ENCODE measurements at places on chromosomes 4 and X. TPM values are rescaled to one million over a fixed set of nuclear protein-coding genes. Genes with fewer than 3 reads are reported as not detected.

- DNase-seq = peak; percentile 12
Observed at GRCh38 chrX:148417934-148418333, 82.5 kb upstream of the AFF2 start.

GRCh38 chr4:24742335-24742734, 53.0 kb upstream of the SOD3 start:
- DNase-seq = no peak

DNA sequence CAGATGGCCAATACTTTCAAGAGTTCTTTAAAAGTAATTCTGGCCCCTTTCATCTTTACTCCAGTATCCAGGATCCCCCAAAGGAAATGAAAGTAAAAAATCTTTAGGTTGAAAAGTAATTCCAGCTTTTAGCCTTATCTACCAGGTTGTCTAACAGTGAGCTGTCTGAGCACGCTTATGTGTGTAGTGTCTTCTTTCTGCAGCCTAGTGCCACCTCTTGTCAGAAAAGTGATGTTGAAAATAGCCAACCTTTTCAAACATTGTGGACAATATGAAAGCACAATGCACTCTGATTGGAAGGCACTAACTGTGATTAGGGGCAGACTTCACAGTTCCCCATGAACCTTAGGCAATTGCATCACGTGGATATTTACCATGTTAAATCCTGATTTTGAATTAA, 92.1 kb downstream of the RELL1 start:
- DNase-seq = no peak

DNA sequence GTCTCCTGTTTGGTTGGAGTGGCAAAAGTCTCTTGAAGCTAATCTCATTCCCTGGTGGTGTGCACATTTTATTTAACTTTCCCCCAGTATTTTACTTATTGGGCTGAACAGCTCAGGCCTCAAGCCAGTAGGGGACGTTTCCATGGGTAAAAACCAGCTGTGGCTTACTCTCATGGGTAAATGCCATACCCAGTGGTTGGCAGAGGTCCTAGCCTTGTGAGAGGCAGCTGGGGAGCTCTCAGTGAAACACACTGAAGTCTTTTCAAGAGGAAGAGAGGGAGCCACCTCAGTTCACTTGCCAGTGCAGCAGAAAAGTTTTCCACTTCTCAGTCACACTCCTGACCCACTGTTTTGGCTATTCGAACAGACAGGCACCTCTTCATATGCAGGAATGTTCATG, 1964.2 kb downstream of the ARAP2 start:
- peak; percentile 8 for DNase-seq

GRCh38 chr4:61771056-61771455, 570.9 kb downstream of the ADGRL3 start:
- no peak for DNase-seq

DNA sequence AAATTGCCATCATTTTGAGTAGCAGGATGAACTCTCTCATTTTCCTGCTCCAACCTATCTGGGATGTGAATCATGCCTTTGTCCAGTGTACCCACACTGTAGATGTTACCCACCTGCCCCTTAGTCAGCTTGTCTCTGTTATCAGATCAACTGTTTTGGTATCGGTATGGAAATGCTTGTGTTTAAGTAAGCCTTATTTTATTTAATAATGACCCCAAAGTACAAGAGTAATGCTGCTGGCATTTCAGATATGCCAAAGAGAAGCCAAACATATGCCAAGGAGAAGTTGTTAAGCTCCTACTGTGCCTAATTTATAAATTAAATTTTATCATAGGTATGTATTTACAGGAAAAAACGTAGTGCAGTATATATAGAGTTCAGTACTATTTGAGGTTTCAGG, 18.6 kb upstream of the RAP1GDS1 start:
- peak; percentile 41 for DNase-seq

GRCh38 chr4:99759346-99759984, 57.2 kb upstream of the DAPP1 start:
- no peak for DNase-seq

- DNase-seq = no peak
Observed at GRCh38 chr4:17769406-17770174, 11.8 kb downstream of the FAM184B start.

GRCh38 chr4:121192480-121192879, 28.4 kb upstream of the TNIP3 start:
- peak; percentile 38 for DNase-seq

DNA sequence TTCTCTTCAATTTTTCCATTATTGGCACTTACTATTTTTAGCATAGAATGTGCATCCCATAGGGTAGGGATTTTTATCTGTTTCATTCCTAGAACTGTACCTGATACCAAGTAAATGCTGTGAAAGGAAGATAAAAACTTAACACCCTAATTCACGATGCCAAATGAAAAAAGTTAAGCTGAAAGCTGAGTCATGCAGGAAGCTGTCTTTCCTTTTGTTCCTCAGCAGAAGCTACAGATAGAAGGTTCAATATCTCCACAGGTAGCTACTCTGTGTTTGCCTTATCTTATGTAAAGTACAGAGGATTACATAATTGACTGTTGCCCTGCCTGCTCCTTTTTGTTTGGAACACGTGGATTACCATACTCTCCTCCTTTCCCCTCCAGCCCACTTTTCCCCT, 77.0 kb downstream of the LRP2BP start:
- DNase-seq = peak; percentile 32

- DNase-seq = no peak
Observed at GRCh38 chrX:5726224-5726623, 502.4 kb downstream of the NLGN4X start.

GRCh38 chr4:24425863-24426262, 158.5 kb downstream of the DHX15 start:
- DNase-seq = no peak

GRCh38 chr4:11312389-11312788, 116.3 kb downstream of the HS3ST1 start:
- peak; percentile 21 for DNase-seq

GRCh38 chr4:65083076-65083475, 587.2 kb downstream of the EPHA5 start:
- DNase-seq = no peak

DNA sequence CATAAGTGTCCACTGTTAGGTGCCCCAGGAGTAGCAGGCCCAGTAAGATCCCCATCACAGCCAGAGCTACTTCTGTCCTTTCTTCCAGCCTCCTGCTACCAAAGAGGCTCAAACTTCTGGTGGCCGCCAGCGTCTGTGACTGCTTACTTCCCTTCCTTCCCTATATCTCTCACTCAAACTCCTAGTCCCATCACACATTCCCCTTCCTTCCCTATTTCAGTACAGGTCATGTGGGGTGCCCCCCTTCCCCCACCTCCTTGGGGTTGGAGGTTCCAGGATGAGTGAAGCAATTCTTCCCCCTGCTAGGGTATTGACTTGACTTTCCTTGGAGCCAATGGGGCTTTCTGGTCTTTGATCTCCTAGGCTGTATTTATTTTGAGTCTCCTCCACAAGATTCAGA, at the start of gene VSIG4:
Gene VSIG4, minus strand, starts transcription at position 137 of the 400 bp plus-strand sequence. Its CDS starts 82 bp downstream, at position 55.
- DNase-seq = no peak

DNA sequence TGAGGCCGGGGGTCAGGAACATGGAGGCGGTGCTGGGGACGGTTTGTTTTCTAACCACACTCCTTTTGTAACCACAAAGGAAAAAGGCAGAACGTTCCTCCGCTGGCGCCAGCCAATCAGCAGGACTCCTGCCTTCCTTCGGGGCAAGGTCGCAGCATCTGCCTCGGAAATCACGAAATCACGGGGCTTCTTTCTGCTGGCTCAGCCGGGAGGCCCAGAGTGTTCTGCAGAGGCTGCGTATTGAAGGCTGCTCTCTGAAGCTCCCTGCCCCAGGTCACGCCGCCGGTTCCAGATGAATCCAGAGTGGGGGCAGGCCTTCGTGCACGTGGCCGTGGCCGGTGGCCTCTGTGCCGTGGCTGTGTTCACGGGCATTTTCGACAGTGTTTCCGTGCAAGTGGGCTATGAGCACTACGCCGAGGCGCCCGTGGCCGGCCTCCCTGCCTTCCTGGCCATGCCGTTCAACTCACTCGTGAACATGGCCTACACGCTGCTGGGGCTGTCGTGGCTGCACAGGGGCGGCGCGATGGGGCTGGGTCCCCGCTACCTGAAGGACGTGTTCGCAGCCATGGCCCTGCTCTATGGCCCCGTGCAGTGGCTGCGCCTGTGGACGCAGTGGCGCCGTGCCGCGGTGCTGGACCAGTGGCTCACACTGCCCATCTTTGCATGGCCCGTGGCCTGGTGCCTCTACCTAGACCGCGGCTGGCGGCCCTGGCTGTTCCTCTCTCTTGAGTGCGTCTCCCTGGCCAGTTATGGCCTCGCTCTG, 9.4 kb downstream of the TMEM187 start:
- no peak for DNase-seq

DNA sequence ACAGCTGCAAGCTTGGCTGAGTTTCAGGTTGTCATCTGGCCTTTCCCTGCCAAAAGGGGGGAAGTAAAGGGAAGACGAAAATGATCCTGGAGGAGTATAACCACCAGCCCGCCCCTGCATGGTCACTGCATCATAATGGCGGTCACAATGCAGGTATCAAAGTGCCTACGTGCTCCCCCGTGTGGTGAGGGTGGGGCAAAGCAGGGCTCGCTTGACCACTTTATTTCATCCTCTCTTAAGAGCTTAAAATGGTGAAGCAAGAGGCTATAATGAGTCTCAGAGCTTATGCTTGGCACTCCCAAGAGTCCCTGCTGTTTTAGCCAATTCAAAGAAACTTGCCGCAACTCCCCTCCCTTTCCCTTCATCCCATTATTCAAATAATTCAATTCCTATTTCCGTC, 105.6 kb downstream of the APOOL start:
- peak; percentile 20 for DNase-seq

- DNase-seq = no peak
Observed at GRCh38 chrX:82081027-82081426, 879.1 kb downstream of the SH3BGRL start.

- DNase-seq = peak; percentile 54
Observed at GRCh38 chrX:67543818-67544217, at the start of gene AR. Gene AR (plus strand): TSS chrX:67544021. CDS start chrX:67545147, 1,126 bp downstream.

DNA sequence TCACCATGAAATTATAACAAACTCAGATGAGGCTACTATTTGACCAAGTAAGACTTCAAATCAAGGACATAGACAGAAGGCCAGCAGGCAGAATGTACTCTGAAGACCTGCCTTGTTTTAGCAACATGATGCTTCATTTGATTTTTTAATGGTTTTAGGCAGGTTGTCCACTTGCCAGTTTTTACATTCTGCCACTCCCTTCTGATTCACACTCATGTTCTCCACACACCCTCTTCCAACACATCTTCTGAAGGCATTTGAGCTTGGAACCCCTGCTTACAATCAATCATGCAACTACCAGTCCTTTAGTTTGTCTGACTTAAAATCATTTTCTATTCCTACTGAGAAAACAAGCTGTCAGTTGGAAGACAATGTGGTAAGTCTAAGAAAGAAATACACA, 114.9 kb upstream of the SMIM31 start:
- no peak for DNase-seq

DNA sequence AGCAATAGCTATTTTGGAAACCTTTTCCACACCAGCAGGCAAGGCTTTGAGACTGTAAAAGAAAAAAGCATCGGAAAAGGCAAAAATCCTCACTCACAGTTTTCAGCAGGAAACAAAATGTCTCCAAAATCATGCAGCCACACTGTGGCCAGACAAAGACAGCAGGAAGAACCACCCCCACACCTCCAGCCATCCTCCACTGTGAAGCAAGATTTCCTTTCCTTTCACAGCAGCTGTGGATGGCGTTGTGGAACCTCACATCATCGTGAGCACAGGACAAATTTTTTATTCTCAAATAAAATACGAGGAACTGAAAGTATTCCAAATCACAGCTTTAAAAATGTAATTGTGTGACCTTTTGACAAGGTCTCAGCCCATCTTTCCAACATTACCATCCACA, 351.7 kb upstream of the NOCT start:
- no peak for DNase-seq

DNA sequence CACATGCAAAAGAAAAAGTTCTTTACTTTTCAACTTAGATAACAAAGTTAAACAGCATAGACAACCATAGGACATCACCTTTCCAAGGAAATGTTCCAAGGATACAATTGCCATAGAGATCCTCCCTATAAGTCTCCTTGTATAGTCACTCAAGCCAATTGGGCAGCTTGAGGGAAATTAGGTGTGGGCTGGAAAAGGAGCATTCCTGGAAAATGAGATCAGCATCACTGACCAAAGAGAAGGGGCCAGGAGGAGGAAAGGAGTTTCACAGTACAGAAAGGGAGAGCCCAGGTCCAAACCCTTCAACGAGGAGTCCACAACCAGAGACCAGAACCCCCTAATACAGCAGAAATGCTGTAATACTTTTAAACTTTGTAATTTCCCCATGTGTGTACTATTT, 91.5 kb upstream of the PPARGC1A start:
- peak; percentile 73 for DNase-seq

GRCh38 chr4:26907731-26908599, 47.3 kb downstream of the STIM2 start:
- DNase-seq = no peak

DNA sequence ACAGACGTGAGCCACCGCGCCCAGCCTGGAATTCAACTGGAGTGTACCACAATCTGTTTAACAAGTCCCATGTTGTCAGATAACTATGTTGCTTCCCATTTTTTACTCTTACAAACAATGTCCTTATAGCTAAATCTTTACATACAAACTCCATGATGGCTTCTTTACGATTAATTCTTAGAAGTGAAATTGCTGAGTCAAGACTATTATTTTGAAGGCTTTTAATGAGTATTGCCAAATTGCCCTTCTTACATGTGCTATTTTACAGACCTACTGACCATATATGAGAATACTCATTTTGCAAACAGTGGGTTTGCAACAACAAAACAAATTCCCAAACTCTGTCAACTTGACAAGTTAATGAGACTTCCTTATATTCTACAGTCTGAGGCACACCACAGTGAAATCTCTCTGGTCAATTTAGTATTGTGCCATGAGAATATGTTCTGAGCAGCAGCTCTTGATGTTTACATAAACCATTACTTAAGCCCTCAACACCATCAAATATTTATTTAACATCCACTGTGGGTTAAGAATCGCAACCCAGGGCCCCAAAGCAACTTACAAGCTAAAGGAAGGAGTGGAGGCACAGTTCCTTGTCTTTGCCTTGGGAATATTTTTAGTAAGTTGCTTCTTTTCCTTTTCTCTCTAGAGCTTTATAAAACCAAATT, 128.5 kb downstream of the SPRY1 start:
- DNase-seq = peak; percentile 17

GRCh38 chr4:16544251-16544721, 318.0 kb upstream of the TAPT1 start:
- DNase-seq = no peak

FRG2 gene
- total RNA-seq = 0.17 TPM

SRPX2 gene
- 58.5 TPM for total RNA-seq

MAGEA2B gene
- total RNA-seq = 2.5 TPM

ARHGAP6 gene
- 0.44 TPM for total RNA-seq

ZFYVE28 gene
- 4.0 TPM for total RNA-seq

TLR7 gene
- total RNA-seq = not detected

PRSS12 gene
- 0.59 TPM for total RNA-seq

RBM46 gene
- not detected for total RNA-seq

ALG13 gene
- 26.9 TPM for total RNA-seq

CLGN gene
- total RNA-seq = 7.4 TPM

FMR1NB gene
- not detected for total RNA-seq

All from M059J (cell line).